HT1080 (cell line): ENCODE measurements at places on chromosomes 5 and 9.
A peak's percentile ranks its signal among the peaks of the same experiment; 100 is the strongest.

GRCh38 chr5:38765399-38765861 is 80.4 kb upstream of the OSMR start:
- DNase-seq, result no peak

DNA sequence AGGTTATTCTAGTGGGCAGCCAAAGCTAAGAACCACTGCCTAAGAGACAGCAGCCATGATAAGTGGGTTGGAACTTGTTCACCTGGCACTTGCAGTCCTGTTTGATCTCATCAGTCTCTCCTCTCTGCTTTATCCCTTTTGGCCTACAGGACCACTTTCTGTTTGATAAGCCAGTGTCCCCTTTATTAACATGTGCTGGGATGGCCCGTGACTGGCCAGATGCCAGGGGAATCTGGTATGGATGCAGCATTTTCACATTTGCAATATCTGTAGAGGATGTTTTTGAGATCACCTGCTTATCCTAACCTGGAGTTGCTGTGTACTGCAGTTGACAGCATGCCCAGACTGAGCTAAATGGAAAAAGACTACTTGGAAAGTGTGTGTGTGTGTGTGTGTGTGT is 23.6 kb downstream of the CKMT2 start:
- no peak for DNase-seq

DNA sequence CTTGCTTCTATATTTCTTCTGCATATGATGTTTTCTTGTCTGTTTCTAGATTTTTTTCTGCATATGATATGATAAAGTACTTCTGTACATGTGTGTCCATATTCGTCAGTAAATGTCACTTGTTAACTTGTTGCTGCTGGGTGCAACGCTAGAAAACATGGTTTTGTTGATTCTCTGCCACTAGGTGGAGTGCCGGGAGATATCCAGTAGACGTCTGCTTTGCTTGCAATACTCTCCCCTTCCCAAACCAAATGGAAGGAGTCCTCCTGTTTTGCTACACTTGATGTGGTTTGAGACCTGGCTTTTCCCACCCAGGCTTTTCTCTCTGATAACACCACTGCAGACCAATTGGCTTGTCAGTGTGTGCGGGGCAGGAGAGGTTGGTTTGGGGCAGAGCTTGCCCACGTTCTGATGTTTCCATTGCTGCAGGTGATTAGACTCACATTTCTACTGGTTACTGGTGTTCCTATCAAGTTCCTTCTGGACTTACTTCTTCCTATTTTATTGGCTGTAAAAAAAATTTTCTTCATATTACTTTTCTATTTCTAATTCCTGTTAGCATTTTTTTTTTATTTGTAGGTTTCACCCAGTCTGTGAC is 900.0 kb upstream of the CDH10 start:
- peak; percentile 50 for DNase-seq

- DNase-seq, result no peak
Measured at GRCh38 chr5:51225789-51226742, 157.2 kb upstream of the ISL1 start.

GRCh38 chr9:115198001-115198400 is 80.0 kb upstream of the TNC start:
- peak; percentile 79 for DNase-seq

GRCh38 chr5:79133121-79133656 is 21.6 kb downstream of the BHMT start:
- DNase-seq, result peak; percentile 46

GRCh38 chr9:120928483-120929228 is 2.1 kb upstream of the TRAF1 start:
- DNase-seq, result no peak

GRCh38 chr9:89410641-89411350 is 87.1 kb downstream of the SEMA4D start:
- peak; percentile 43 for DNase-seq

DNA sequence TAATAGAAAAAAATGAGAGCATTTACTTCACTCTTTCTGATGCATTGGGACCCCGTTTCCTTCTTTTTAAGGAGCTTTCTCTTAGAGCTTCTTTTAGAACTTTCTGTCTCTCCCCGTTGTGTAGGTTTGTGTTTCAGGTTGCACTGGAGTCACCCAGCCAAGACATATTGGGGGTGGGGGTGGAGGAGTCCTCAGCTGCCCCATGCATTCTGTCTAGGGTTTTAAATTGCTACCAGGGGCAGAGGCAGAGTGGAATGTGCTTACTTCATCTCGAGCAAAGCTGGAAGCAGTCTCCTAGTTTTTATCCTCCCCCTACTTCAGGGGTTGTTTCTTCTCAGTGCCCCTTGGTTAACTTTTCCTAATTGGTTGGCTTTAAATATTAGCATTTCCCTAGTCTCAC is 9.4 kb downstream of the OR2K2 start:
- no peak for DNase-seq

- DNase-seq, result no peak
Measured at GRCh38 chr5:140381972-140382371, 19.7 kb upstream of the ANKHD1 start.

DNA sequence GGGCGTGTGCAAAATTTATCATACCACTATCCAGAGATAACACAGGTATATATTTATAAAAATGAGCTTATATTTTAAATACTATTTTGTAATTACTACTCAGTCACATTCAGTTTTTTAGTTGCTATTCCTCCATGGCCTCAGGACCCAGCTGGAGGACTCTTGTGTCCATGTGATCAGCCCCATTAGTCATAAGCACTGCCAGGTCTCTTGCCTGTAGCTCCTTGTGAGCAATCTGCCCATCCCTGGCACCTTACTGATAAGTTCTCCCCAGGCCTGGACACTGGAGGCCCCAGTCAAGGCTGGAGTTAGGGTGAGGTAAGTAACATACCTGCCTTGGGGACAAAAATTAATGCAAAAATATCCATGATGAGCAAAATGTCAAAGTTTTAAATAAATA is 29.5 kb upstream of the ADRB2 start:
- peak; percentile 46 for DNase-seq

GRCh38 chr9:81611664-81612063 is 77.7 kb downstream of the TLE1 start:
- DNase-seq, result no peak
